GM04504 (cell line): ENCODE measurements at places on chromosomes 3 and 15.
A peak's percentile ranks its signal among the peaks of the same experiment; 100 is the strongest.

DNA sequence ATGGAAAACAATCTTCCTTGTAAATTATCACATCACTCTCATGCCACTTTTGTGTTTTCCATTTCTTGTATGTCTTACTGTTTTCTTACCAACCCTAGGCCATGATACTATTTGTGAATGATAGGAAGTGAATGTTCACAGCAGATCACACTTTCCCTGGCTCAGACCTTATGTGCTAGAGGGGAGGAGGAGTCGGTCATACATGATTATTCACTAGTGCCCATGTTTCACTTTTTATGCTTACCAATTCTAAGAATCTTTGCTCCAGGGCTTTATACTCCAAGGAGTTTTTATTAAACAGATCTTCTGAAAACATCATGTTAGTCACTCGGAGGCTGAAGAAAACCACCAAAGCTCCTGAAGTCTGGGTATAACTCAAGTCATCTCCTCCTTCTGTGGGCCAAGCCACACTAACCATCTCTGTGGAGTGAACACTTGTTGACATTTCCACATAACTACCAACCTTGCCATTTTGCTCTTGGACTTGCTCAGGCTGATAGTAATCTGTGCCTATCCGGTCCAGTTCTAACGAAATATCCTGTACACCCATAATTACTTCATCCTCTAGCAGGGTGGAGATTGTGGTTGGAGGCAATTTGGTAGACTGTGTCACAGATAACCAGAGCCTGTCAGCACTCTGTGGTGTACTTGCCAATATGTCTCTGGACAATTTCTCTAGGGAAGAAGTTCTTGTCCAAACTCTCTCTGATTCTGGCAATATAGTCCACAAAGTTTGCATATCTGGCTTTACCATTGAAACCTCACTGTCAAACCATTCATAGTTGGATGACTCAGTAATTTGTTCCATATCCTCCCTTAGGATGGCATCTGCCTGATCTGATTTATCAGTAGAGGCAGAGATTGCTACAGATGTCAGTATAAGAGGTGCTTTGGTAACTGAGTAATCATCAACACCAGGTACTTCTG lies 76.8 kb downstream of the IMPG2 start:
- DNase-seq, result peak; percentile 50

GRCh38 chr15:62287066-62287857 lies 122.2 kb upstream of the C2CD4B start:
- DNase-seq, result peak; percentile 16

DNA sequence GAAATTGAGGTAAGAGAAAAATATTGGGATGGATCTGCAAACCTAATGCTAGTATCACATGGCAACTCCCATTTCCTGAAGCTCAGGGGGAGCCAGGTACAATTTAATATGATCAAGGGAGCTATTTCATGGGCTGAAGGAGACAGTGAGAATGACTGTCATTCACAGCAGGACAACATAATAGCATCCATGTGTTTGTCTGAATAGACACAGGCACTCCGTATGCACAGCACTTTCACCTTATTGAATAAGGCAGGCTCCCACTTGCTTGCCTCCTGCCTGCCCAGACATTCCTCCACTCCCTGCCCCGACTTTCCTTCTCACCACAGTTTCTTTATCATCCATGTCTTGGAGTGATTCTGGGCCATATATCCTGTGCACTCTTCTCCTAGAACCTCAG lies 156.6 kb upstream of the SLC24A5 start:
- no peak for DNase-seq

DNA sequence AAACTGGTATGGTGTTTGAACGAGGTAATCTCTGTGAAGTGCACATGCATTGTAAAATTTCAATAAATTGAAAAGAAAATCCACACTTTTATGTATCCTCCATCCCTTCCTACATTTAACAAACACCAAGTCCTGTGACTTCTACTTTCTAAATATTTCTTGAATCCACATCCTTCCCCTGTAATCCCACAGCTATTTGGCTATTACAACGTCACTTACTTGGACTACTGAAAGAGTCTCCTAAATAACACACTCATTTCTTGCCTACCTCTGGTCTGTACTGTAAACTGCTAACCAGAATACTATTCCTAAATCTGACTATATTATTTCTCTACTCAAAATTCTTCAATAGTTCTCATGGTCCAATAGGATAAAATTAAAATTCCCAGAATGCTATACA lies 176.1 kb downstream of the NEK10 start:
- DNase-seq, result no peak

- no peak for DNase-seq
Measured at GRCh38 chr3:86109434-86109833, 881.5 kb downstream of the VGLL3 start.

GRCh38 chr3:35505181-35505580 lies 134.1 kb upstream of the ARPP21 start:
- DNase-seq, result no peak

DNA sequence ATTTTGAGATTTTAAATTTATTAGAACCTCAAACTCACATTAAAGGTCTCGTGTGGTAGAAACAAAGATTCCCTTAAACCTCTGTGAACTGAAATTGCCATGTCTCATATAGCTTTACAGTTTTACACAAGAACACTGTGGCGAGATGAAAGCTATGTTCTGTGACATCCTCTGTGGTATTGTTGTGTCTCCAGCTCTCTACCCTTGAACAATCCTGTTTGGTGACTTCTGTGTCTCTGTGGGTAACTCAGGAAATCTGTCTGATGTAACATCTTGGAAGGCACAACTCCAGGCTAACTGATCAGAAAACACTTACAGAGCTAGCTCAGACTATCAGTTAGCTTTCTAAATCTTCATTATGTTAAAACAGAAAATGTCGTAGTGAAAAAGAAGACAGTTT lies 318.8 kb upstream of the GBE1 start:
- no peak for DNase-seq

DNA sequence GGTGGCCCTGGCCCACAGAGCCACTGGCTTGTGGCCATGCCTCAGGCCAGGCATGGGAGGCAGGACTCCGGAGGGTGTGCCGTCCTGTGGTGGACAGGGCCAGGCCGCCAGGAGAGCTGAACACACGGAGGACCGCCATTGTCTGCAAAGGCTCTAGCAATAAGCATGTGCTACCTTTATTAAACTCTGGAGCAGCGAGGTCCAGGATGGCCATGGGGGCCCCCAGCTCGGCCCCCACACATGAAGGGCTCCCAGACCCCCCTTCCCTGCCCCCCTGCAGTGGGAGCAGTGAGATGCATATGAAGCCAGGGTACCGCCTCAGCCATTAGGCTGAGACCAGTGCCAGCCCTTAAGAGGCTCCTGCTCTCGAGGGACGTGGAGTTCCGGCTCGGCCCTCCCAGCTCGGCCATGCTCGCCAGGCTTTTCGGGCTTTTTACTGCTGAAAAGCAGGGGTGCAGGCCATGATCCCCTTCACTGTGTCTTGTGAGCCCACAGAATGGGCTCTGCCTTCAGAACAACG lies 2.7 kb downstream of the AMIGO3 start:
- DNase-seq, result no peak

DNA sequence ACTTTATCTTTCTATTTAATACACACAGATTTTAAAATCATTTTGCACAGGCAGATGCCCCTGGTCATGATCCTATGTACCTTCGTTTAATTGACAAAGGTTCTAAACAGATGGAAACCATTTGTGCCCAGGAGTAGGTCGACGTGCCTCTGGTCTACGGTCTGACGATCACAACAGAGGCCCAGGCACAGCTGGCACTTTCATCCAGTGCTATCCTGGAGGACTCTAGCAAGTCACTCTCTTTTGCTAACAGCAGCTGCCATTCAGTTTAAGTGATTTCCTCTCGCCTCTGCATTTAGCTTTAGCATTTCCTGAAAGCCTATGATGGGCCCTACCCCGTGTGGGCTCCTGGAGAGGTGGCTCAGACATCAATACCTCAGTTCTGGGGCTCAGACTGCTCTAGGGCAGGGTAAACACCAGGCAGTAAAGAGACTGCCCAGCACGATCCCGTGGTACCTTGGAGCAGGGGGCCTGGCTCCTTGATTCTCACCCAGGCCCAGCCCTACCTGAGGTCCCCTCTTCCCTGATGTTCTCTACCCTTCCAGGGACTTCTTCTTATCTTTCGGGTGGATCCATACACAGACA lies 83.2 kb upstream of the SNRPA1 start:
- no peak for DNase-seq

- no peak for DNase-seq
Measured at GRCh38 chr3:94232921-94233320, 170.1 kb downstream of the NSUN3 start.

DNA sequence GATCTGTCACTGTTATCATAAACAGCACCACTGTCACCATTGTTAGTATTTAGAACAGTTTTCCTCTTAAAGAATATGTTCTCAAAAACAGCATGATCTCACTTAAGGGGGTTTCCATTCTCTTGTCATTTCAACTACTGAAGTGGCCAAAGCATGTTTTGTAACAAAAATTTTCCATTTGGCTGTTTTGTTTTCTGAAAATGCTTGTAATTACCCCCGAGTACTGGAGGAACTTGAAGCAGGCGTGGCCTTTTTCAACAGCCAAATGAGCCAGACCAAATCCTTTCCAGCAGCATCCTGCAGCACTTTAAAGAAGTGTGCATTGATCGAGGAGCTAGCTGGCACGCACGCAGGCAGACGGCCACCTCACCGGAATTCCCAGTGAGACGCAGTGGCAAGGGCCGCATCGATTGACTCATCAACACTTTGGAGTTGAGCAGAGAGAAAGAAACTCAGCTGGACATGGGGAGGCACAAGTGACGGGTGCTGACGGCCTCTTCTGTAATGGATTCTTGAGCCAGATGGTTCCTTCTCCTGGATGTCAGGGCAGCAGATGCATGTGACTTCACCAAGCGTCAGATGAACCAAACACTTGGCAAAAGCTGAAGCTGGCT lies 234.3 kb upstream of the IGF1R start:
- DNase-seq, result no peak

- DNase-seq, result no peak
Measured at GRCh38 chr3:38348903-38349302, 2.3 kb downstream of the XYLB start.

- no peak for DNase-seq
Measured at GRCh38 chr15:87661454-87662355, 594.8 kb downstream of the NTRK3 start.

GRCh38 chr15:59998950-59999611 lies 5.0 kb upstream of the FOXB1 start:
- DNase-seq, result no peak

- no peak for DNase-seq
Measured at GRCh38 chr3:183182073-183182472, 19.5 kb upstream of the LAMP3 start.

- DNase-seq, result no peak
Measured at GRCh38 chr15:93985176-93985575, 246.2 kb upstream of the MCTP2 start.

DNA sequence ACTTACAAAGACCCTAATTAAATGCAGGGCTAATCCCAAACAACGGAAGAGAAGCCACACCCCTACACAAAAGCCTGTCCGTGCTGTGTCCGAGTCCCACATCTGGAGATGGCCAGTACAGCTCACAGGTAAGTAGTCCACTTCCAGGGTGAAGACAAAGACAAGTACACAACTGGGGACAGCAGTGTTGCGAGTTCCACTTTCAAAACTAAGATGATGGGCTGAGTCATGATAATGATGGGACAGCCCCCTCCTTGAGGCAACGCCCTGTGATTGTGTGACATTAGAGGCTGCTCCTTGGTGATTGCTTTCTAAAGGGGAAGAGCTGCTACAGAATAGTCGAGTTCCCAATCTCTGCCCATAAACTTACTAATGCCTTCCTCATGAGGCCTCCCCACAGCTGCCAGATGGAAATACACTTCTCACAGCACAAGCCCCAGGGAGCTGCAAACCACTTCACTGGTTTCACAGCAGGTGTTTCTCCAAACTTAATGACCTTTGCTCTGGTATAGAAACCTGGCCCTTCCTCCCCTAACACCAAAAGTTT lies 27.6 kb downstream of the RFT1 start:
- DNase-seq, result no peak

- DNase-seq, result no peak
Measured at GRCh38 chr15:61084944-61085367, 144.1 kb downstream of the RORA start.

GRCh38 chr15:95843241-95843910 lies 487.1 kb upstream of the NR2F2 start:
- DNase-seq, result peak; percentile 8

GRCh38 chr3:136186344-136186743 lies 9.8 kb downstream of the MSL2 start:
- no peak for DNase-seq

DNA sequence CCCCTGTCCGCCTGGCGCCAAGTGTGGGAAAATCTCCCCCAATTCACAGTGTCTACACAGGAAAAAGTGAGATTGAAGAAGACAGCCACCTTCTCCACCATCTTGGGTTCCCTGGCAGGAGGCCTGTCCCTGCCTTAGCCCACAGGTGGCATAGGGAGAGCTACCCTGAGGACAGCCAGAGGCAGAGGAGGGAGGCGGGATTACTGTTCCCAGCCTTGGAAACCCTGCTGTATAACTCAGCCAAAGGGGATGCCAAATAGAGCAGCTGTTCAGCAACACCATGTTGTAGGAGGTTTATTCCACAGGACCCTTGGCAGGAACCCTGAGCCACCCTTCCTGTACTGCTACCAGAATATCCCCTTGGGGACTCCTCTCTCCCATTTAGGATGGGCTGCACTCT lies 54.8 kb downstream of the PAK2 start:
- DNase-seq, result no peak

DNA sequence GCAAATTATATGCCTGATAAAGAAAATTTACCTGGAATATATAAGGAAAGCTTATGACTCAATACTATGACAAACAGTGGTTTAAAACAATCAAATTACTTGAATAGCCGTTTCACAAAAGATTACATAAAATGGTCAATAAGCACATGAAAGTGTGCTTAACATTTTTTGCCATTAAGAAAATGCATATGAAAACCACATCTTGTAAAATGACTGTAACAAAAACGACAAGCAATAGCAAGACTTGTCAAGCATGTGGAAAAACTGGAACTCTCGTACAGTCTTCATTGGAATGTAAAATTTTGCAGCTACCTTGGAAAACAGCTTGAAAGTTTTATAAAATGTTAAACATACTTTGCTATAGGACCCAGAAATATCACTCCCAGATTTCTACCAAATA lies 1110.3 kb downstream of the NAALADL2 start:
- no peak for DNase-seq

- DNase-seq, result no peak
Measured at GRCh38 chr3:36965440-36965839, 20.6 kb upstream of the TRANK1 start.

GRCh38 chr3:50347187-50347813 lies 1.8 kb upstream of the ZMYND10 start:
- DNase-seq, result no peak

DNA sequence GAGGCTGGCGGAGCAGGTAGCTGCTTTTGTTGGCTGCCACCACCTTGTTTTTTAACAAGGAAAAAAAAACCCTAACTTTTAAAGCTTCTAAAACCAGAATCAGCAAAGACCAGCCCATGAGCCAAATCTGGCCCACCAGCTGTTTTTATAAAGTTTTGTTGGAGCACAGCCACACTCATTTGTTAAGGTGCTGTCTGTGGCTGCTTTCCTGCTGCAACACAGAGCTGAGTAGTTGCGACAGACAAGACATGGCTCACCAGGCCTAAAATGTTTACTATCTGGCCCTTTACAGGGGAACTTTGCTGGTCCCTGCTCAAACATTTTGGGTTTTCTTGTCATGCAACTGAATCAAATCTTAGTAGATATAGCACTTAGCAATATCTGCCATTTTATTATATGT lies 18.9 kb downstream of the EFCAB12 start:
- no peak for DNase-seq
